ENCODE measurements at places on chromosomes 1 and 21.
A peak's percentile ranks its signal among the peaks of the same experiment; 100 is the strongest.

DNA sequence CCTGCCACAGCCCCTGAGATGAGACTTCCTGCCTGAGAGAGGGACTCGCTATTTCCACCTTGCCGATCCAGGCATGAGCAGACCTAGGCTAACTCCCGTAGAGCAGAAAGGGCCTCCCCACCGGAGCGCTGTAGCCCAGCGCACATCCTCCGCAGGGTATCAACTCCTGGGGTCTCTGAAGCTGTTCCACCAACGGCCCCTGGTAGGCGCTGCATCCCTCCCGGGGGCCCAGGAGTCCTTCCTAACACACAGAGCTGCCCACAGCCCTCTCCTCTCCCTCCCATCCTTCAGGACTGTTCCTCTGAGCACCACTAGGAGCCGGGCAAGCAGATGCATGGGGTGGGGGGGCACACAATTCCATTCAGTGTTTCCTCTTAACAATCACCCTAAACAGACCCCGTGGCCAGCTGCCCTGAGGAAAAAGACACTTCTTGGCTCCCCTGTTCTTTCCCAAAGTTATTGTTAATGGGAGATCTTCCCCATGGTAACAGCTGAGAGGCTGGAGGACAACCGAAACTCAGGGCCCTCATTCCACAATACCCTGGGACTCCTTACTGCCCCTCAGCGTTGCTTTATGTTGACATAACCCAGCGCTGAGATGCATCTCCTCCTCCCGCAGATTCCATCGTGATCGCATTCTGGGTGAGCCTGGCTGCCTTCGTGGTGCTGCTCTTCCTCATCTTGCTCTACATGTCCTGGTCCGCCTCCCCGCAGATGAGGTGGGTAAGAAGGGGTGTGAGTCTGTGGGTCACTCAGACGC, 7.5 kb downstream of the MRAP start:
- peak; percentile 21 for DNase-seq

DNA sequence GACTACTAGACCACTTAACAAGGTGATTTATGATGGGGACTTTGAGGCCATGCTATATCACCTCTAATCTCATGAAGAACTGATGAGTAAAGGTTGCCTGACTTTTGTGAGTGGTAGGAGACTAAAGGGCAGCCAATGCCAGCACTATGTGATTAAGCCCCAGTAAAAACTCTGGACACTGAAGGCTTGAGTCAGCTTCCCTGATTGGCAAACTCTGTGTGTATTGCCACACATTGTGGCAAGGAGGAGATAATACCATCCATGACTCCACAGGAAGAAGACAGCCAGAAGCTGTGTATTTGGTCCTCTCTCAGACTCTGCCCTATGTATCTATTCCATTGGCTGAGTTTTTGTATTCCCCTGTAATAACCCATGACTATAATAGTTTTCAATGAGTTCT, 413.3 kb upstream of the ZRANB2 start:
- no peak for DNase-seq

GRCh38 chr1:21212126-21212525, 35.4 kb upstream of the EIF4G3 start:
- DNase-seq = no peak

GRCh38 chr21:43731476-43731875, 12.5 kb downstream of the PDXK start:
- no peak for DNase-seq

All from iris pigment epithelial cell (primary cell).